Right ventricle myocardium superior (tissue), 1 donor: ENCODE measurements at places on chromosomes 7 and 10. TPM values are rescaled to one million over a fixed set of nuclear protein-coding genes. Genes with fewer than 3 reads are reported as not detected.

DNA sequence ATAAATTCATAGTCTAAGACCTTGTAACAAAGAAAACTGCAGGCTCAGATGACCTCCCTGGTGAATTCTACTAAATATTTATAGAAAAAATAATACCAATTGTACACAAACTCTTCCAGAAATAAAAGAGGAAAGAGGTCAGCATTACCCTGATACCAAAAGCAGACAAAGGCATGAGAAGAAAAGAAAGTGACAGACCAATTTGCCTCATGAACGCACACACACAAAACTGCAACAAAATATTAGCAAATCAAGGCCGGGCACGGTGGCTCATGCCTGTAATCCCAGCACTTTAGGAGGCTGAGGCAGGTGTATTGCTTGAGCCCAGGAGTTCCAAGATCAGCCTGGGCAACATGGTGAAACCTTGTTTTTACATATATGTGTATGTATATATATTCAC, 12.7 kb upstream of the COMMD3 start:
- DNase-seq = no peak

DNA sequence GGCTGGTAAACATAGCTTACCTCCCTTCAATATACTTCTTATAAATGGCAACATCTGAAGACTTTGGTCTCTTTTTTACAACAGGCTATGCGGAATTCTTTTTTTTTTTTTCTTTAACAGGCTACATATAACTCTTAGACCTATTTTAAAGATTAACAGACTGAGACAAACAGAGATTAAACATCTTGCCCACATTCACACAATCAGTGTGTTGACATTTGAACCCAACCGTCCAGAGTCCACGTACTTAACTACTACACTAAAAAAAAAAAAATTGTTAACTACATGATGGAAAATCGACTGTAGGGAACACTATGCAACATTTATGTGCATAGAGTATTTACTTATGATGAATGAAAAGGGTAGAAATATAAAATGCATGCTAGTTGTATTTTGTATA, 298.5 kb downstream of the ELMO1 start:
- DNase-seq = no peak

- DNase-seq = no peak
These were observed 70.8 kb downstream of the OAT start for GRCh38 chr10:124347956-124348355.

GRCh38 chr10:86690657-86691084, 22.4 kb downstream of the LDB3 start:
- DNase-seq = peak; percentile 70

DNA sequence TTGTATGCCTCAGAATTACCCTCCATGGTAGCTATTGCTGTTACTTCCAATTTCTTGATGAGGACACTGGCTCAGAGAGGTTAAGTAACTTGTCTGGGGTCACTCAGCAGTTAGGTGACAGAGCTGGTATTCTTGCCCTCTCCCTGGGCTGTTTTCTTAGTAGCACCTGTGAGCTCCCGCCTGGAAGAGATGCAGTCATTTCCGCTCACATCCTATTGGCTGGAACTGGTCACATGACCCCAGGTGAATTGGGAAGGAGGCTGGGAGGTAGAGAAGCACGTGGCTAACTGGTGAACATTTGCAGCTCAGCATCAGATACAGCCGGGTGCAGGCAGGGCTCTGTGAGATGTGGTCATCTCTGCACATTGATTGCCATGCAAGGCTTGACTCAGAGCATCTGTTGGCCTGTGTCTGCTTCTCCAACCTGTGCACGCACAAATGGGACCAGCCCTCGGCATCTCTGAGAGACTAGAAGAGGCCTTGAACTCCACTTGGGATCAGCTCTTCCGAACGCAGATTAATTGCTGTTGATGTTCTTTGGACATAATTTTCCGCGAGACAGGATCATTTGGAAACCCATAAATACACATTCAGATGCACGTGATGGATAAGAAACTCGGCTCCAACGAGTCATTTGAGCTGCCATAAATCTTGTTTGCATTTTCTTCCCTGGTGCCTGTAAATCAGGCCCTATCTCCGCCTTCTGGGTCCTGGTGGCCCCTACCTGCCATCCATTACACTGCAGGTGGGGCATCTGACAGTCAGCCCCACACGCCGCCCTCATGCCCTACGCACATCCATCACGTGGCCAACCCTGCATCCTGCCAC, 42.8 kb downstream of the MYL10 start:
- DNase-seq = no peak

Gene POM121
- 14.4 TPM for total RNA-seq
